Right atrium auricular region (tissue), 2 donors: ENCODE measurements at places on chromosomes 5 and 9. TPM values are rescaled to one million over a fixed set of nuclear protein-coding genes. Genes with fewer than 3 reads are reported as not detected.

PAM gene
- total RNA-seq = 4,531 TPM

- no peak for DNase-seq
These were observed 126.2 kb upstream of the PCA3 start for GRCh38 chr9:76638001-76638400.

- no peak for DNase-seq
These were observed 8.5 kb downstream of the GAS1 start for GRCh38 chr9:86938780-86939179.

DNA sequence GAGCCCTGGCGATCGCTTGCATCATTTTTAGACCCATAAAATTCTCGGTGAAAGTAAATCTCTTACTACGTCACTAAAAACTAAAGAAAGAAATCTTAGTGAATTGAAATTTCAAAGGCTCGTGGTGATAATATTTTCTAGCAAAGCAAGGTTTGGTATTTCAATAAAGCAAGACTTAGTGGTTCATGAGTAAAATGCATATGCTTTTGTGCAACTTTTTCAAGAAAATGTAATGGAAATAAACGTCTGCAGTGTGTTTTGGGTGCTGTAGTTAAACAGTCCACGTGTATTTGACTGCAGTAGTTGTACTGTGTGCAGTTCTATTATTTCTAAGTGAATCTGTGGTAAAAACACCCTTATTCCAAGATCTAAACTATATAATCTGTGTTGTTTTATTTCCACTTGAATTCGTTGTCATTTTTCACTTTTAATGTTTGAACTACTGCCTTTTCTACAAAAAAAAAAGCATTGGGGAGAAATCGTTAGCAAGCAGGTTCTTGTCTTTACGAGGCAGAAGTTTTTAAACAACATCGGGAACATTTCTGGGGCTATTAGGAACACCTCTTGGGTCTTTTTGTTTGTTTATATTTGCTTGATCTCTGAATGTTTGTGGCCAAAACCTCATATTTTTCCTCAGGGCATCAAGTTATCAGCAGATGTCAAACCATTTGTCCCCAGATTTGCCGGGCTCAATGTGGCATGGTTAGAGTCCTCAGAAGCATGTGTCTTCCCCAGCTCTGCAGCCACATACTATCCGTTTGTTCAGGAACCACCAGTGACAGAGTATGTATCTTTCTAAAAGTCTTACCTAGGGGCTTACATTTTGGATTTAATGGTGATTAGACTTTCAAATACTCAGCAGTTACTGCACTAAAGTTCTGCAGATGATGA lies 960 bp downstream of the SECISBP2 start:
- DNase-seq = no peak

DNA sequence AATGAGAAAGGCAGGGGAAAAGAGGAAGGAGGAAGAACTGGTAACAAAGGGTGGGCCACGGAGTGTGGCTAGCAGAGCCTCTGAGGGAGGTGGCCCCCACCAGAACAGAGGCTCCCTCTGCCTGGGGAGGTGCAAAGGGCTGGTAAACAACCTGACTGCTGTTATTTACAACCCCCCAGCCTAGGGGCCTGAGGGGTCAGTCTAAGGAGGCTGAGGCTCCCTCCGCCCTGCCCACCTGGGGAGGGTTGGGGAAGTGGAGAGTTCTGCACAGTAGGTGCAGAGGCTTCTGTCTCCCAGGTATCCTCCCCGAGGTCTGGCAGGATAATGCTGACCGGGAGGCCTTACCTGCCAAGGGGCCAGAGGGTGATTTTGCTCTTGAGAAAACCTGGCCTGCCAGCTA lies 35.6 kb upstream of the SMU1 start:
- no peak for DNase-seq

GRCh38 chr9:90074316-90074962 lies 469.6 kb downstream of the GADD45G start:
- no peak for DNase-seq

ZFR gene
- 66.0 TPM for total RNA-seq

DNA sequence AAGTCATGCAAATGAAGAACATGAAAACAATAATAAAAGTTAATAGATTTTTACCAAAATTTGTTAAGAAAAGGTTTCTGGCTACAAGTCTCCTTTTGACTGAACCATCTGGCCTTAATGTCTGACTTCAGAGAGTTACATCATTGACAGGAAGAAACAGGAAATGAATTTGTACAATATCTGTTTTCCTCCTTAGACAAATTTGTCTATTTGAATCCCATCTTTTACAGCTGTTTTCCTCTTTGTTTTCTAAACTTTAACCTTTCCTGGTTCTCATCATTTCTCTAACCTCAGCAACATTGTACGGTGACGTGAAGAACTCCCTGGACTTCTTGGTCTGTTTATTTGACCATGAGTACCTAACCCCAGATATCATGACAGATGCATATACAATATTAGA lies 567.5 kb upstream of the RIOK2 start:
- no peak for DNase-seq

DNA sequence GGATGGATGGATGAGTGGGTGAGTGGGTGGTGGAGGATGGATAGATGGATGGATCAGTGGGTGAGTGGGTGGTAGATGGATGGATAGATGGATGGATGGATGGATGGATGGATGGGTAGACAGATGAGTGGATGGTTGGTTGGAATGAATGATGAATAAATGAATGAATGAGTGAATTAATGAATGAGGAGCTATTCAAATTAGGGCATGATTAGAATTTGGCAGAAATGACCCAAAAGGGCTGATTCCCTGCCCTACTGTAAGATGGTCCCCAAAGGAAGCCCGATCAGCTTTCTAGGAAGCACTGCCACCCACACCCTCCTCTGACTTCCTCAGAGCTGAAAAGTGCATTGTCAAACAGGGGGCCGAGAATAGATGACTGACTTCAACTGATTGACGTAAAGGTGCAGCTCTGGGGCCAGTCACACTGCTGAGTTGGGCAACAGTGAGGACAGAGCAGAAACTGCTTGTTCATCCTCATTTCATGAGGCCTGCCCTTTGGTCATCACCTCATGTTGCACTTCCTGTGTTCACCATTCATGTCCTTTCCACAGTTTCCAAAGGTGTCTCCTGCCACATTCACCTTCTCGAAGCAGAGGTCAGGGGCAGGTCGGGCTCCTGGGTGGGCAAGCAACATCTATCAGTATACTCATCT lies 34.3 kb downstream of the NIPAL4 start:
- DNase-seq = no peak

DNA sequence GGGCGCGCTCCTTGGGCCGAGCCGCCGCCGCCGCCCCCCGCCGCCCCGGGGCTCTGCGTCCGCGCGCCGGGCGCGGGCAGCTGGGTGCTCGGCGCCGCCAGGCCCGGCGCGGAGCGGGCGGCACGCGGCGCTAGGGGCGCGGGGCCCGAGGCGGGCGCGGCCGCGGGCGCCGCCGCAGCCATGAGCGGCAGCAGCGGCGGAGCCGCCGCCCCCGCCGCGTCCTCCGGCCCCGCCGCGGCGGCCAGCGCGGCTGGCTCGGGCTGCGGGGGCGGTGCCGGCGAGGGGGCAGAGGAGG lies 351 bp downstream of the TRIO start:
- no peak for DNase-seq

VDAC1 gene
- total RNA-seq = 394 TPM

- DNase-seq = no peak
These were observed 17.3 kb downstream of the PLAC8L1 start for GRCh38 chr5:146088098-146088497.

CNTNAP3 gene
- 18.9 TPM for total RNA-seq

OTP gene
- not detected for total RNA-seq

DNA sequence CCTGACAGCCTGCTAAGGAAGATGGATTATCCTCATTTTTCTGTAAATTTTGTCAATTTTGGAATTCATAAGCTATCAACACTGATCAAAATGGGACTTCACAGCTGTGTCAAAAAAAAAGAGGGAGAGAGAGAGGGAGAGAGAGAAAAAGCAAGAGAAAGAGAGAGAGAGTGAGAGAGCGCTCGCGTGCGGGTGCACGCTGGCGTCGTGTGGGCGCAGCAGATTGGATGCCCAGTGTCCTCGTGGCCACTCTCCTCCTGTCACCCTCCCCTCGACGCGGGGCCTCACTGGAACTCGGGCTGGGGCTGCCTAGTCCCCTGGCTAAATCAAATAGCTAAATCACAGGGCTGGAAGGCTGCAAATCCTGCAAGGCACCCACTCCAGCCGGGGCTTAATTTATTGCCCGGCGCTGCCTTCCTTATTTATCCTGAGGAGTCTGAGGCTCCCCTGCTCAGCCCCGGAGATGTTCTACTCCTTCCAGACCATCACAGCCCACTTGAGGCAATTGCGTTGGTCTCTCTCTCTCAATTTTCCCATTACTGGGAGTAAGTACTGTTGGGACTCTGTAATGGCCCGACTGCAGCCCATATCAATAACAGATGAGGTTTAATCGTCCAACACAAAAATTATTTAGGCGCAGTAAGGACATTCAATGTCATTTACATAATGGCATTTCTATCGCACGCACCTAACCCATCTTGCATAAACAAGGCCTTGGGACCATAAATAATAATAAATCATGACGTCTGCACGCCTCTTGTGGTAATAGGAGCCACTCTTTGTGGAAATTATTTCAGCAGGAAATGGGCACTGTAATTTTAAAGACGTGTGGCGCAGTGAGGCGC lies 94.2 kb downstream of the PAX5 start:
- no peak for DNase-seq

- DNase-seq = no peak
These were observed 269.6 kb downstream of the PBX3 start for GRCh38 chr9:126016579-126017290.

AQP7 gene
- total RNA-seq = 58.4 TPM

DNA sequence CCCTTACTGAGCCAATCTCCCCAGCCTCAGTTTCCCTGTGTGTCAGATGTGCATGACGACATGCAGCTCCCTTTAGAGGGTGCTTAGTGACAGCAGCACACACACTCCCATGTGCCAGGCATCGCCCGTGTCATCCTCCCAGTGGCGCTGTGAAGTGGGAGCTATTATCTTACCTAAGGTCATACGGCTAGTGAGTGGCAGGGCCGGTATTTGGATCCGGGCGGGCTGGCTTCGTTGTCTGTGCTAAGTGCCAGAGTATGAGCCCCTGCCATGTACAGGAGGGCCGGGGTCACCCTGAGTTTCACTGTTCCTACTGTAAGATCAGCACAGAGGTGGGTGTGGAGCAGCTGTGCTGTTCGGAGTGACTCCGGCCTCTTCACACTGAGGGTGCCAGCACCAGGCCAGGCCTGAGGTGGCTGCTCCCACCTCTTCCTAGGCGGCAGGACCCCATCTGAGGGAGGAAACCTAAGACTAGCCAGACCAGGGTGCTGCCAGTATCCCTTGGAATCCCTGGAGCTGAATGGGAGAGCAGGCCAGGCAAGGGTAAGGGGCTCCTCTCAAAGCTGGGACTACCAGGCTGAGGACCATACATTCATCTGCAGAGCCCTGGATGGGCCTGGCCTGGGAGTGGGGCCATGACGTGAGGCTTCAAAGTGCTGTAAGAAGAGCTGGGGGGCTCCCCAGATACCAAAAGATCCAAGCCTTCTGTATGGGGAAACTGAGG lies 22.5 kb downstream of the AQP7 start:
- no peak for DNase-seq

- DNase-seq = no peak
These were observed 804 bp downstream of the MED10 start for GRCh38 chr5:6377582-6377904.

GRCh38 chr5:138109463-138110265 lies 25.8 kb downstream of the WNT8A start:
- no peak for DNase-seq

DPM2 gene
- 11.4 TPM for total RNA-seq

DNA sequence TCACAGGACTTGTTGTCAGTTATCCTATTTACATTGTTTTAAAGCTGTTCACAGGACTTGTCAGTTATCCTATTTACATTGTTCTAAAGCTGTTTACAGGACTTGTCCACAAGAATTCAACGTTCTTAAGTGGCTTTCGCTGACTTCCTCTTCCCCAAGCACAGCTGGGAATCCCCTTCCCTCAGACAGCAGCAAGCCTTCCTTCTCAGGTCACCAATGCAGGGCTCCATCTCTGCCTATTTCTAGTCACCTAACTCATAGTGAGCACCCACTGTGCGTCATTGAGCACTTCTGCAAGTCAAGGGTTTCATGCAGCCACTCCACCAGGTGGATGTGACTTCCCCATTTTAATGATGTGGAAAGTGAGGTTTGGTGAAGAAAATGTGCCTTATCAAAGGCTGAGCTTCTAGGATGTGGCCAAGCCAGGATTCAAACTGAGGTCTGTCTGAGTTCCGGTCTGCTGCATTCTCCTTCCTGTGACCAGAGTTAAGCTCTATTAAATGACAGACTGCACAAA lies 109.8 kb upstream of the ZNF462 start:
- no peak for DNase-seq

IFNA2 gene
- total RNA-seq = not detected

- no peak for DNase-seq
These were observed 602 bp downstream of the RPL37 start for GRCh38 chr5:40834391-40834848.

GRCh38 chr5:31186672-31187267 lies 6.7 kb upstream of the CDH6 start:
- DNase-seq = no peak

- no peak for DNase-seq
These were observed at the start of gene GALNT10 for GRCh38 chr5:154190595-154191304. GALNT10 (plus strand) TSS chr5:154190733; CDS start chr5:154190867, 134 bp downstream.

- DNase-seq = no peak
These were observed 82.4 kb downstream of the RAPGEF1 start for GRCh38 chr9:131657456-131657855.

DNA sequence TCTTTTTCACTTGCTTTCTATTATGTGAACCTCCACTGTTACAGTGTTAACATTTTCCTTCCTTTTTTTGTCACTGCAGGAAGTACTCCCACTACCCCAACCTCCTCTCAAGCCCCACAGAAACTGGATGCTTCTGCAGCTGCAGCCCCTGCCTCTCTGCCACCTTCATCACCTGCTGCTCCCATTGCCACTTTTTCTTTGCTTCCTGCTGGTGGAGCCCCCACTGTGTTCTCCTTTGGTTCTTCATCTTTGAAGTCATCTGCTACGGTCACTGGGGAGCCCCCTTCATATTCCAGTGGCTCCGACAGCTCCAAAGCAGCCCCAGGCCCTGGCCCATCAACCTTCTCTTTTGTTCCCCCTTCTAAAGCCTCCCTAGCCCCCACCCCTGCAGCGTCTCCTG lies 18.8 kb downstream of the NUP214 start:
- DNase-seq = no peak

GRCh38 chr9:112218908-112219307 lies 43.8 kb upstream of the SUSD1 start:
- no peak for DNase-seq

CD180 gene
- total RNA-seq = 0.26 TPM

DNA sequence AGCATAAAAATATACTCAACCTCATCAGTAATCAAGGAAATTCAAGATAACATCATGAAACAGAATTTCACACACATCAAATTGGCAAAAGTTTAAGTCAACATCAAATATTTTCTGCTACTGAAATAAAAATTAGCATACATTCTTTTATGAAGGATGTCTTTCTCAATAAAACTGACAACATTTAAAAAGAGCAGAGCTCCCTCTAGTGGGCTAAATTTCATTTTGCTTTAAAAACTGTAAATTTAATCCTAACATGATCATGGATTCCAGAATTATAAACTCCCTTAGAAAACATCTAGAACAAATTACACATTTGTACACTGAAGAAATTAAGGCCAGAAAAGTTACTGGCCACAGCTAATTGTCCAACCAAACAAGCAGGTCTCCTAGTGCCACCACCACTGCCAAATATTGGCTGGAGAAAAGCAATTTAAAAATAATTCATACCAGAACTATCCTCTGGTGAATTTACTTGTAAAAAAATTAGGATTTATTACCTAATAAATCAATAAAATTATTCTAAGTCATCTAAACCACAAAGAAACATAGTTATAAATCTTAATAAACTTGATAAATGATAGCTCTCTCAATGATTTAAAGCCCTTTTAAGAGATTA lies 31.2 kb downstream of the DEPDC1B start:
- DNase-seq = no peak

ROR2 gene
- total RNA-seq = 21.8 TPM
